ENCODE measurements at places on chromosomes 7 and 10.

GRCh38 chr10:64039198-64039597, 518.0 kb downstream of the REEP3 start:
- no peak for DNase-seq

GRCh38 chr7:45646996-45647825, 73.0 kb downstream of the ADCY1 start:
- DNase-seq, result no peak

DNA sequence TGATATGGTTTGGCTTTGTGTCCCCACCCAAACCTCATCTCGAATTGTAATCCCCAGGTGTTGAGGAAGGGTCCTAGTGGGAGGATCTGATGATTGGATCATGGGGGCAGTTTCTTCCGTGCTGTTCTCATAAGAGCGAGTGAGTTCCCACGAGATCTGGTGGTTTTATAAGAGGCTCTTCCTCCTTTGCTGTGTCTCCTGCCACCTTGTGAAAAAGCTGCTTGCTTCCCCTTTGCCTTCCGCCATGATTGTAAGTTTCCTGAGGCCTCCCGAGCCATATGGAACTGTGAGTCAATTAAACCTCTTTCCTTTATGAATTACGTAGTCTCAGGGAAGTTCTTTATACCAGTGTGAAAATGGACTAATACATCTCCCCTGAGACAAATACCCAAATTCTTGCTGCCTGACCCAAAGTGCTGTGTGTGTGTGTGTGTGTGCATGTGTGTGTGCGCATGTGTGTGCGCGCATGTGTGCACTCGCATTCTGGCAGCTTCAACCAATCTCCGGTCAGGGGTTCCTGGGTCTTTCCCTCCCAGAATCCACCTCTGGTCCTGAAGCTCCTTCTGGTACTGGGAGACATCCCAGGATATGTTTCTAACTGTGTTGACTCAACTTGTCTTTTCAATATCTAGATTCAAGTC, 98.1 kb upstream of the LRRC4 start:
- no peak for DNase-seq

GRCh38 chr7:21261627-21262594, 166.0 kb upstream of the SP4 start:
- peak; percentile 18 for DNase-seq

- DNase-seq, result no peak
These were observed 36.0 kb upstream of the DLD start for GRCh38 chr7:107854989-107855388.

DNA sequence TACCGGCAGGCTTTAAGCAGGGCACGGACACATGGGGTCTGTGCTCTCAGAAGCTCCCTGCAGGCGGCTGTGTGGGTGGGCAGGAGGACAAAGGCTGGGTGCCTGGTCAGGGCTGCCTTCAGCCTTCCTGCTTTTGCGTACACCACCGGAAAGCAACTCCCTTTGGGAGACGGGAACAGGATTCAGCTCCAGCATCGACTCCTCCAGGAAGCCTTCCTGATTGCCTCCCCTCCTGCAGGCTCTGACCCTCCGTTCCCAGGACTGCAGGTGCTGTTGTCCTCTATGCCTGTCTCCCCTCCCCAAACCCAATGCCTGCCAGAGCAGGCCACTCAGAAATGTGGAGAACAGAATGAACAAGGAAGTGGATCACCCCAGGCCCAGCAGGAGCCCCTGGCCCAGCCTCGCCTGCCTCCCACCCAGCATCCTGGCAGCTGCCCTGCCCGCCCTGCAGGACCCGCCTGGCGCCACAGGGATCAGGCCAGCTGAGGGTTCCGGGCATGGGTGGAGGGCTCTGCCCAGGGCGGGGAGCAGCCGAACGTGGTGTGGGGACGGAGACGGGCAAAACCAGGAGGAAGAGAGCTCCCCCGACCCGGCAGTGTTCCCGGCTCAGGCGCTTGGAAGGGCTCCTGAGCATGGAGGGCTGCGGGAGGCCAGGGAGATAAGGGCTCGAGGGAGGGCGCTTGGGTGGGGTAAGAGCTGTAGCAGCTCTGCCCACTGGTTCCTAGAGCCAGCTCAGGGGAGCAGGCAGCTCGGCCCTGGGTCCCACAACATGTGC, 6.2 kb upstream of the ELN start:
- DNase-seq, result no peak

DNA sequence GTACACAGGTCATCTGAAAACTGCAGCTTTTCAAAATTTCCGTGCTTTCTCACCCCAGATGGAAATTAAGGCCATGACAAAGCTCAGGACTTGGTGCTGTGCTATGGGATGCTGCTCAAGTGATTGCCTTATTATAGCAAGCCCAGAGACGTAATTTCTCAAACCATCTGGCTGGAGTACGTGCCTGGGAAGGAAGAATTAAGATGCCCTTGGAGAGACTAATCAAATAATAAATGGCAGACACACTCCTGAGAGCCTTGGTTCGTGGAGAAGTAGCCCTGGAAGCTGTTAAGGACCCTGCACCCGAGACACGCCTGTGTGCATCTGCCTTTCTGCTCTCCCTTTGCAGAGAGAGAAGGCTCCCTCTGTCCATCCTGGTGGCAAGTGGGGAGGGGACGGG, 38.3 kb upstream of the PRLHR start:
- no peak for DNase-seq

- no peak for DNase-seq
These were observed 35.2 kb upstream of the HECW1 start for GRCh38 chr7:43077285-43077684.

GRCh38 chr10:122325235-122325634, 49.3 kb upstream of the PLEKHA1 start:
- no peak for DNase-seq

- DNase-seq, result no peak
These were observed 6.1 kb upstream of the LAMB4 start for GRCh38 chr7:108136191-108136688.

DNA sequence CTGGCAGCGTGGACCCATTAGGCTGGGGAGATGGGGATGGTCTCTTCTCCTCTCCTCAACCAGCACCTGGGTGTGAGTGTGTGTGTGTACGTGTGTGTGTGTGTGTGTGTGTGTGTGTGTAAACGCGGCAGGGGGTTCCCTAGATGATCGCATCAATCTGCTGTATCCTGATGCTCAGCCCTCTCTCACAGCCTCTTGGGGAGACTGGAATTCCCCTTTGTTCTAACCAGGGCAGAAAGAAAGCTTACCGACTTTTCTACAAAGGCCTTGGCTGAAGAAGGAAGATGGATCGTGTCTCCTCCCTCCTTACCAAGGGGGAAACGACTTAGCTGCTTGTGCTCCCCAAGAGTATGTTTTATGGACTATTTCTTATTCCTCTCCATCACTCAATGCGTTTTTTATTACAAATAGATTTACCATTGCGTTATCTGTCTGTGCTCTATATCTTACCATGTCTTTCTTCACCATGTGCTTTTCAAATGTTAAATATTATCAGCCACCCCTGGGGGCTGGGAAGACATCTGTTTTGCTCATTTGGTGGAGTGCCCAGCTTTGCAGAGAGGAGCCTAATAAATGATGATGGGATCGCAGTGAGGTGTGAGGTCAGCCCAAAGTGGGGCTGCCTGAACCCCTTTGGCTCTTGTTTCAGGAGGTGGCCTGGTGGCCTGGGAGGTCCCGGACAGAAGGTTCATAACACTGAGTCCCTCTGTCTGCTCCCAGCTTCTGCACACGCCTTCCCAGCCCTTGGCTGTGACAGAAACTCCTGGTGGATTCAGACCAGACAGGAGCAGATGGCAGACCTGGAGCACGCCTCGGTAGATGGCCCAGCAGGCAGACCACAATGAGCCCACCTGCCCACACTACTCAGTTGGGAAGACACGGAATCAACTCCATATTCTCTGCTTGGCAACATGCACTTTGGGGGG, 262.0 kb downstream of the PRPF18 start:
- no peak for DNase-seq

DNA sequence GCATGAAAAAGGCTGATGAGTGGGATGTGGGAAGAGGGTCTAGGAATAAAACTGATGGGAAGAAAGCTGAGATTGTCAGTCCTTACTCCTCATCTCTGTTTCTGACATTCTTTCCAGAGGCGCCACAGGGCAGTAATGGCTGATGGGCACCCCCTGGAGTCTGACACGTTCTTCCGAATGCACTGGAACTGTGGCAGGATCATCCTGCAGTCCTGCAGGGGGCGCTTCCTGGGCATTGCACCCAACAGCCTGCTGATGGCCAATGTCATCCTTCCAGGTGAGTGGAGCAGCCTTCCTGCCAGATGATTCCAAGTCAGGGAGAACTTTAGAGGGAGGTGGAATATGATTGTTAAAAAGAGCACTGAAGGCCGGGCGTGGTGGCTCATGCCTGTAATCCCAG, 4.8 kb downstream of the FSCN3 start:
- DNase-seq, result no peak

DNA sequence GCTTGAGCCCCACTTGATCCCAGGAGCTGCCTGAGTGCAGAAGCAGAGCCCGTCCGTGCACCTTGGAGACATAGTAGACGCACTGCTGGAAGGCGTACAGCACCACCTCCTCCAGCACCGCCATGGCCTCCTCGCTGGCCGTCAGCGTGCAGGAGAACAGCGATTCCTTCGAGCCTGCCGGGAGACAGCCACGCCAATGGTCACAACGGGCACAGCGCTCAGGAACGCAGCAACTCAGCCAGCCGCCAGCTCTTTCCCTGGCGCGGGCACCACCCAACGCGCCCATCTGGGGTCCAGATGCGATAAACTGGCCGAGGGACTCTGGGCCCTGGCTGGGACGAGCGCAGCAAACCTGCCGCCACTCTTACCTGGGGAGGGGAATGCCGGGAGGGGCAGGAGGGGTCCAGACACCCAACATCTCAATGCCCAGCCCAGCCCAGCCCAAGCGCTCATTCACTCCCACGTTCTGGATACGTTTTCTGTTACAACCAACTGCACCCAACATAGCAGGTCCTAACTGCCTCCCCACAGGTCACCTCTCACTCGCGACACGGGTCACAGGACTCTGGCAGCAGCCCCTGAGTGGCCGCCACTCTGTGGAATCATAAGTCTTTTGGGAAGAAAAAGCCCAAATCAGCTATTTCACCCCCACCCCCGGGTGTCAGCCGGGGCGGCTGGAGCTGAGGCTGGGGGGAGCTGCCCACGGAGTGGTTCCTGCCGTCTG, 41.9 kb downstream of the AP5Z1 start:
- no peak for DNase-seq

DNA sequence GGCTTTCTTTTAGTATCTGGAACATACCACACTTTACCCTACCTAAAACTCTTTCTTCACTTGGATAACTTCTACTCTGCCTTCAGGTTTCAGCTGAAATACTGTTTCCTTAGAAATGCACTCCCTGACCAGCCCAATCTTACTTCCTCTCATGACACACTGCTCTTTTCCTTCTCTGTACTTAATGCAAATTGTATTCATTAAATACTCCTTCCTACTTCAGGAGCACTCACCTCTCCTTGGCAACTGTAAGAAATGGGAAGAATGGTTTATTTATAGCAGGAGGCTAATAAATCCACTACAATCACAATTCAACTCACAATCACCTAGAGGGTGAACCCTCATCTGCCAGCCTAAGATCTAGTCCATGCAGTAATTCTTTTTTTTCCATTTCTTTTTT, 15.2 kb downstream of the ZCWPW1 start:
- DNase-seq, result no peak

GRCh38 chr10:12418000-12418399, 68.7 kb downstream of the CAMK1D start:
- no peak for DNase-seq

GRCh38 chr10:83459124-83459523, 680.2 kb upstream of the GHITM start:
- no peak for DNase-seq

- no peak for DNase-seq
These were observed 75.2 kb downstream of the RNLS start for GRCh38 chr10:88507826-88508453.

DNA sequence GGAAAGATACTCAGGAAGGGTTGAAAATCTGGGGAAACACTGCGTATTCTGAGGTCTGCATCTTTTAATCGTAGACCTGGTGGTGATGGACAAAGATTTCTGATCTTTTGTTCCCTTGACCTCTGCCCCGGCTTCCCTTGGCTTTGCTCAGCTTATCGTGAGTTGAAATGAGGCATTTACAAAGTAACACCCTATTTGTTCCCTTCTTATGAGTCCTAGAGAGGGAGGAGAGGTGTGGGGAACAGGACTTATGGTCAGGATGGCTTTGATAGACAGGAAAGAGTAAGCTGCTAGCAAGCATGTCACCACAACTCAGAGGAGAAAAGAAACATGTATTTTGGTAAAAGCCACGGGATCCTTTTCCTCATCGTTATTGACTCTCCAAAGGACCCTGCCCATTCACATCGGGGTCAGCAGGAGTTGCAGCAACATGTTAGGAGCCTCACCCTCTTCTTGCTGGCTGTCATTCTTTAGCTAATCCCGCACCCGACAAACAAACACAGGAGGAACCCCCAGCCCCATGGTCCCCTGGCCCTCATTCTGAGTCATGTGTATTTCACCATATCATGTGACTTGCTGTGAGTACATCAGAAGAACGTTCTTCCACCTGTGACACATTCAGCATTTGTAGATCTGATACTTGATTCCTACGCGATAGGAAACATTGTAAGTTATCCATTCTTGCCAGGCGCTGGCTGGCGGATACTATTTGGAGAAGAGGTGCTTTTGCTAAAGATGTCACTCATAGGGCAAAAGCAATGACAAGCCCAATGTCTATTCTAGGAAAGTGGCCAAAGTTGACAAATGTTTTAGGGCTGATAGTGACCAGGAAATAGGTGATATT, 170.1 kb downstream of the RTKN2 start:
- no peak for DNase-seq

DNA sequence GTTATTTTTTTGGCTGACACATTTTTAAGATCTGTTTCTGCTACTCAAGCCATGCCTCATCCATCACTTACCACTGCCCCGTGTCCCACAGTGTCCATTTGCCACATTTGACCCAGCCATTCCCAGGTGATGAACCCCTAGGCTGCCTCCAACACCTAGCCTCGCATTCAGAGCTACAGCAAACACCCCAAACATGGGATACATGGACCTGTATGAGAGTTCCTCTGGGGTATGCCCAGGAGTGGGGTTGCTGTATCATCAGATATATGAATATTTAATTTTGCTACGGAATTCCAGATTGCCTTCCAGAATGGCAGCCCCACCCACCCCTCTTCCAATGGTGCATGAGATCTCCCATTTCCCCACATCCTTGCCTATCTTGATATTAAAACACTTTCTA, 190.1 kb upstream of the RNF32 start:
- no peak for DNase-seq
